ENCODE measurements at places on chromosomes 1 and 21.

DNA sequence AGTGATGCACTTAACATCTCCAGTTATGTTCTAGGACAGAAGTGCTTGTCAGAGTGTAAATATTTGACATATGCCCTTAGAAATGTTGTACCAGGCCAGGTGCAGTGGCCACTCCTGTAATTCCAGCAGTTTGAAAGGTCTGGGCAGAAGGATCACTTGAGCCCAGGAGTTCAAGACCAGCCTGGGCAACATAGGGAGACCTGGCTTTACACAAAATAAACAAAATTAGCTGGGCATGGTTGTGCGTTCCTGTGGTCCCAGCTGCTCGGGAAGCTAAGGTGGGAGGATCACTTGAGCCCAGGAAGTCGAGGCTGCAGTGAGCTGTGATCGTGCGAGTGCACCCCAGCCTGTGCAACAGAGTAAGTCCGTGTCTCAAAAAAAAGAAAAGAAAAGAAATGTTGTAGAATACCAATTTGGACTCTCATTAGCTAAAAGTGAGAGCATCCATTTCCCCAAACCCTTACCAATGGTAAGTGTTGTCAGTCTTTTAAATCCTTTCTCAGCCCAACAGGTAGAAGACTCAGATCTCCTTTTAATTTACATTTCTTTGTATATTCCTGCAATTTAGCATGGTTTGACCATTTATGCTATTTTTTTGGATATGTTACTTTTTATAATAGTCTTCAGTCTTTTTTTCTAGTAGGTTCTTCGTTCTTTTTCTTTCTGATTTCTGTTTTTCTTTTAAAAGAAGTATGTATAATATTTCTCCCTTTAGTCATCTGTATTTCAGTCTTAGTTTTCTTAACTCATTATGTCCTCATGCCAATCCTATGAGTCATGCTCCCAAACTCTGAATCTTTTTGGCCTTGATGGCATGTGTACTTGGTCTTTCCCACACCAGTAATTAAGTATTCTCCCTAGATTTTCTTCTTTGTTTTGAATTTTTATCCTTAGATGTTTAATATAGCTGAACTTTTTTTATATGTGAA, 74.4 kb downstream of the CAMTA1 start:
- no peak overlapping the region for H3K27ac ChIP-seq
- DNase-seq = no peak
- no peaks in the 10 kb centered on the region for H3K27me3 ChIP-seq
- H3K36me3 ChIP-seq = no peaks in the 10 kb centered on the region
- peaks cover 4% of the 10 kb centered on the region for H3K4me1 ChIP-seq

DNA sequence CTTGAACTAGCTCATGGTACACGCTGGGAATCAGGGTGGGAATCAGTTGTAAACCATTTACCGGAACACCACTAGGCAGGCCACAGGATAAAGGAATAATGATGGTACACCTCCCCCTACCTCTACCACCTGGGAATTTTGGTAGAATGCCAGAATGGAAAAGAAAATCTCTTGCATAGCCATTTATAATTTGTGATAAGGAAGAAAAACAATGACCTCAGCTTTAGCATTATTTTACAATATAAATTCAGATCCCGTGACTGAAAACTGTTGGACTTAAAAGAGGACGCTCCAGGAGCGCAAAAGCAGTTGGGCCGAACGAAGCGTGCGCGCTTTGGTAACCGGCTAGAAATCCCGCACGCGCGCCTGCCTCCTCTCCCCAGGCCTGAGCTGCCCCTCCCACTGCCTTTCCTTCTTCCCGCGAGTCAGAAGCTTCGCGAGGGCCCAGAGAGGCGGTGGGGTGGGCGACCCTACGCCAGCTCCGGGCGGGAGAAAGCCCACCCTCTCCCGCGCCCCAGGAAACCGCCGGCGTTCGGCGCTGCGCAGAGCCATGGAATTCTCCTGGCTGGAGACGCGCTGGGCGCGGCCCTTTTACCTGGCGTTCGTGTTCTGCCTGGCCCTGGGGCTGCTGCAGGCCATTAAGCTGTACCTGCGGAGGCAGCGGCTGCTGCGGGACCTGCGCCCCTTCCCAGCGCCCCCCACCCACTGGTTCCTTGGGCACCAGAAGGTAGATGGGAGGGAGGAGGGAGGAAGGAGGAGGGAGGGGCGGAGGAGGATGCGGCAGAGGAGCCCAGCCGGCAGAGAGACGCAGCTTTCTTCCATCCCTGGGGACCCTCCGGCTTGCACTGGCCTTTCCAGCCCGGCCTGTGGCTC, at the start of gene CYP4X1:
Gene CYP4X1 (plus strand): TSS at position 402 of the 873 bp plus-strand sequence. CDS start 149 bp downstream, at position 551.
- peak within 1 kb of the TSS; percentile 82 for H3K27ac ChIP-seq
- H3K4me1 ChIP-seq = peaks cover 7% of the 10 kb centered on the region
- H3K36me3 ChIP-seq = no peaks in the 10 kb centered on the region
- DNase-seq = peak; percentile 33
- H3K4me3 ChIP-seq = peak within 1 kb of the TSS; percentile 55
- H3K27me3 ChIP-seq = peaks cover 10% of the 10 kb centered on the region

- H3K4me1 ChIP-seq = peaks cover 3% of the 10 kb centered on the region
- no peaks in the 10 kb centered on the region for H3K36me3 ChIP-seq
- no peaks in the 10 kb centered on the region for H3K27me3 ChIP-seq
- no peak for DNase-seq
- no peak overlapping the region for H3K4me3 ChIP-seq
These were observed 185.6 kb upstream of the CAMK1G start for GRCh38 chr1:209397910-209398309.

DNA sequence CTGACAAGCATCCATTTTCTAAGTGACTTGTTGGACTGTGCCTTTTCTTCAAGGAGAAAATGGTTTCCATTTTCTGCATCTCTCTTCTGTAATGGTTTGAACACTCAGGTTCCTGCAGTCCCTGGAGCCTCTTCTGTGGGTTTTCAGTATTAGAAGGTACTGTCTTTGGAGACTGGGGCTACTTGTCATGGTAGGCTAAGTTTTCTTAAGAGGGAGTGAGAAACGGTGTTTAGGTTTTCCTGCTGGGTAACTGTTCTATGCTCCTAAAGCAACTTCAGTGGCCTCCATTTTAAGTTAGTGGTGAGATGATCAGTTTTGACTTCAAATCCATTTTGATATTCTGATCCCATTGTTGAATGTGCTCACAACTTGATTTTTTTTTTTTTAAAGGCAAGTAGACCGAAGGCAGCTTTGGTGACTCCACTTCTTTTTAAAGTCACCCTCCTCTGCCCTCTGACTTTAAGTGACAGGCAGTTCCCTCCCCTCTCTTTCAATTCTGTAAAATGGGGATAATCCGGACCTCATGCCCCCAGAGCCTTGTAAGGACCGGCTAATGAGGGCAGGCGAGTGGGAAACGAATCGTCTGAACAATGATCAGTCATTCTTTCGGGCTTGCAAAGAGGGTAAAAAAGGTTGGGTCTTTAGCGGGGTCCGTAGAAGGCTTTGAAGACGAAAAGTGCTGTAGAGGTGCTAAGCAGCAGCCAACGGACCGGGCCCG, 1.0 kb upstream of the ARID1A start:
- H3K36me3 ChIP-seq = peaks cover 2% of the 10 kb centered on the region
- H3K27me3 ChIP-seq = no peaks in the 10 kb centered on the region
- peak overlapping the region; percentile 79 for H3K4me3 ChIP-seq
- peaks cover 26% of the 10 kb centered on the region for H3K4me1 ChIP-seq
- H3K27ac ChIP-seq = peak overlapping the region; percentile 100

GRCh38 chr1:77546890-77547289, 135.6 kb downstream of the ZZZ3 start:
- no peaks in the 10 kb centered on the region for H3K36me3 ChIP-seq
- no peak overlapping the region for H3K27ac ChIP-seq
- no peaks in the 10 kb centered on the region for H3K27me3 ChIP-seq
- no peaks in the 10 kb centered on the region for H3K4me1 ChIP-seq
- no peak for DNase-seq
- no peak overlapping the region for H3K4me3 ChIP-seq

DNA sequence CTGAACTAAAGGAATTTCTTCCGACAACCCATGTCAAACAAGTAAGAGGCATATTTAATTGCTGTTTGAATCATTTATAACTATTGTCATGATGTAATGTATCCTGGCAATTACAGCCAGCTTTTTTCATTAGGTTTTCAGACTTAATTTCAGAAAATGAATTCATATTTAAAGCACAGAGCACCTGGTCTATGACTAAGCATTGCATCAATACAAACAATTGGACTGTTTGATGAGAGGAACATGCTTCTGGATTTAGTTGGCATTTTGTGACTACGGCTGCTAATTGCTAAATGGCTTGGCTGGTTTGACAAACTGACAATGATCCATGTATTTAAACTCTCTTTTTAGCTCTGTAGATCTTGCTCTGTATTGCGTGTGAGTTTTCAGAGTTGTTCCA, 853.4 kb downstream of the NCAM2 start:
- H3K36me3 ChIP-seq = no peaks in the 10 kb centered on the region
- DNase-seq = no peak
- H3K27ac ChIP-seq = no peak overlapping the region
- no peaks in the 10 kb centered on the region for H3K27me3 ChIP-seq

DNA sequence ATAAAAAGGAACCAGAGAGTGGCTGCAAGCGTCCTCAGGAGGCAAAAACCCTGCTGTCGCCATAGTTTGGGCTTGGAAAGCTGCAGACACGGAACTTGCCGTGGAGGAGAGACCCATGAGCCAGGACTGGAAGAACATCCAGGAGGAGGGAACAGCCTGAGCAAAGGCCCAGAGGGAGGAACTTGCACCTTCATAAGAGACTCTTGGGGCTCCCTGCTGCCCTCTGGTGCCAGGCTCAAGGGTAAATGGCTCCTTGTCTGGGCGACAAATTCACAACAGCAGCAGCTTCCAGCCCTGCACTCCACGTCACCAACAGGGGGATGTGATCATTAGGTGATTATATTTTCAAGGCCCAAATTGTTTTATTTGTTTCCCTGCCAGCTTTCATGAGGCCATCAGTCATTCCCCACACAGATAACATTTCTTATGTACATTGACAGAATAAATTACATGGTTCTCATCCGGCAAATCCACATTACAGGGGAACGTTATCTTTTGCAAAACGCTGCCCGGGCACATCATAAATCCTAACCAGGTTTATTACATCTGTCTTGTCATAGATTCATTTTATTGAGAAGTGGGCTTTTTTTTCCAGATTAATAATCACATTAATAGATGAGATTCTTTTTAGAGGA, 143.0 kb upstream of the GRIK3 start:
- no peak for DNase-seq
- H3K4me3 ChIP-seq = no peak overlapping the region
- H3K27me3 ChIP-seq = peaks cover 2% of the 10 kb centered on the region
- no peak overlapping the region for H3K27ac ChIP-seq
- no peaks in the 10 kb centered on the region for H3K4me1 ChIP-seq
- no peaks in the 10 kb centered on the region for H3K36me3 ChIP-seq

GRCh38 chr1:223462047-223462630, 68.9 kb downstream of the CCDC185 start:
- no peaks in the 10 kb centered on the region for H3K36me3 ChIP-seq
- H3K27me3 ChIP-seq = no peaks in the 10 kb centered on the region

DNA sequence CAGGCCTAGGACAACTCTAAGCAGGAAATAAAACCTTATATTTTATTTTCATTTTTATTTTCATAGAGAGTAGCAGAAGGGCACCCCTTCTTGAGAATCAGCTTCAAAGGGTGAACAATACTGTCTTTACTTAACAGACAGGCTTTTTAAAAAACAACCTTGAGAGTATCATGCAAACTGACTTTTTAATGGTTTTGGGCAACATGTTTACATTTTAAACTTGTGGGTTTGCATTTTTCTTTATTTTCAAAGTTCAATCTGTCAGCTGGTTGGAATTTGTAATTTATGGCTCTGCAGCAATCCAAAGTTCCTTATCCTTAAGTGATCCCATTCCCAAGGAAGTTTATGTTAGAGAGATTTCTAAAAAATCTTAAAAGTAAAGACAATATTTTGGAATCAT, 392.3 kb upstream of the ADAMTS5 start:
- no peak for DNase-seq
- no peak overlapping the region for H3K4me3 ChIP-seq
- no peaks in the 10 kb centered on the region for H3K4me1 ChIP-seq
- H3K36me3 ChIP-seq = no peaks in the 10 kb centered on the region
- no peaks in the 10 kb centered on the region for H3K27me3 ChIP-seq

GRCh38 chr1:235018161-235018560, 110.5 kb downstream of the TOMM20 start:
- no peaks in the 10 kb centered on the region for H3K36me3 ChIP-seq
- H3K4me3 ChIP-seq = no peak overlapping the region
- no peak overlapping the region for H3K27ac ChIP-seq
- H3K27me3 ChIP-seq = no peaks in the 10 kb centered on the region

DNA sequence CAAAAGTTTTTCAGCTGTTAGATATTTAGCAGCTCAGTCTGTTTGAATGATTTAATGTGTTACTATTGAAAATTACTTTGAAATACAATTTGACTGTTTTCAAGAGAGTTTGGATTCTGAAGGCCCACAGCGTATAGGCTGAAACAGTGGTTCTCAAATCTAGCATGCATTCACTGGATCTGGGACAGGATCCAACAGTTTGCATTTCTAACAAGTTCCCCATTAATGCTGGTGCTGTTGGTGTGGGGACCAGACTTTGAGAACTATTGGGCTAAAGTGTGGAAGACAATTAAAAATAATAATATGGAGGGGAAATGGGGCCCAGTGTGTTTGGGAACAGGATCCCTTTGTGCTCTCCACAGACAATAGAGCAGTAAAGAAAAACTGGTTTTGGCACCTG, 31.9 kb downstream of the ITSN1 start:
- no peaks in the 10 kb centered on the region for H3K27me3 ChIP-seq
- no peaks in the 10 kb centered on the region for H3K36me3 ChIP-seq
- H3K4me3 ChIP-seq = no peak overlapping the region
- H3K27ac ChIP-seq = no peak overlapping the region
- peaks cover 4% of the 10 kb centered on the region for H3K4me1 ChIP-seq

GRCh38 chr1:99233446-99233845, 30.8 kb upstream of the PLPPR4 start:
- DNase-seq = no peak
- no peaks in the 10 kb centered on the region for H3K4me1 ChIP-seq
- H3K27me3 ChIP-seq = no peaks in the 10 kb centered on the region
- no peaks in the 10 kb centered on the region for H3K36me3 ChIP-seq
- no peak overlapping the region for H3K4me3 ChIP-seq

All from spinal cord (tissue), 10 donors.